ENCODE measurements at places on chromosomes 4 and X.

DNA sequence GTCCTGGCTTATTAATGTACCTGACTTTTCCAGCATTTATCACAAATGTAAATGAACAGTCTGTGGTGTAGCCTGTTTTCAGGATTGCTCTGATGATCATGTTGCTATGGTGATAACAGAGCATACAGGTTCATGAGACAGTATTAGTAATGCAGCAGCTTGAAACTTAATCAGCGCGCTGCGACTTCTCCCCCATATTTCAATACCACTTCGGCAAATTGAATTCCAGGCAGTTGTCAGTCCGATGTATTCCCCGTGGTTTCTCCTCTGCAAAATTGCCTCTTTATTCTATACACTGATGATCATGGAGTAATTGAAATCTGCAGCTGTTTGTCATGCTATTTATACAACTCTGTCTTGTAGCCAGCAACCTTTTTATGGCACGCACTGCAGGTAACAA, 239.3 kb downstream of the C4orf33 start:
- no peak for DNase-seq

DNA sequence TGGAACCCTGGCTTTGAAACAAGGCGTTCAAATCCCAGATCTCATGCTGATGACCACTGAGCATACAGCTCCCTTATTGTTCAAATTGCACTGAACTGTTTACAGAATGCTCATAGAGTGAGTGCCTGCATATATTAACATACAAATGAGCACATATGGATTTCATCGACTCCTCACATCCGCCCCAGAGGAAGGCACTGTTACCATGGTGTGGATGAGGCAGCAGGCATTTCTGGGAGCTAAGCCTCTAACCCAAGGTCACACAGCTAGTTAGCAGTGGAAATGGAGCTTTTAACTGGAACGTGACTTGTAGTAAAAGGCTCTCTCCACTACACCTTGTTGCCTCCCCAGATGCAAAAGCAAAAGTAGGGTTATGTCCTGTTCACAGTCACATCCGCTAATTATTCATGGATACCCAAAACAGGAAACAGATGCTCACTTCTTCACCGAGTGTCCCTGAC, 289.7 kb downstream of the STK32B start:
- DNase-seq, result no peak

DNA sequence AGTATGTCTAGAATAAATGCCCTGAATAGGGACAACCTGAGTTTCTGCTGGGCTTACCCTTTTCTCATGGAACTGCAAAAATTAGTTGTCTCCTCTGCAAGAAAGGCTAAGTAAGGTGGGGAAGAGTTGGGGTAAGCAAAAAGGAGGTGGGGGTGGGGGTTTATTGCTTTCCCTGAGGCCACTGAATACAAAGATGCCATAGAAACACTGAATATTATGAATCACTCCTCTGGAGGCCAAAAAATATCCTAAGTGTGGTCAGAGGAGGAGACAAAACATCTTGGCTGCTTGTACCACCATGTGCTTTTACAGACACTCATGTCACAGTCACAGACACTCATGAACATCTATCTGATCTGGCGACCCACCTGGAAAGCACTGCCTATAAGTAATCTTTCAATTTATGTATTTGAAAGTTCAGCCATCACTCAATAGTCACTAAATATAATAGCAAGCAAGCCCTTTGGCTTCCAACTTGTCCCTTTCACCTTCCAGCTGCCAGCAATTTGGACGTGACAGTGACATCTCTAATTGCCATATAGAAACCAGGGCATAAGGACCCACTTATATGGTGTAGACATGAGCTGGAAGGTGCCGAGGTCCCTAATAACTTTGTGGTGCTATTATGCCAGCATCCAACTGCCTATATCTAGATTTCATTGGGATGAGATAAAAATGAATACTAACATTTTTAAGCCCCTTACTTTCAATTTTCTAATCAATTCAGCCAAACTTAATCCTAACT, 122.7 kb upstream of the CBR4 start:
- DNase-seq, result no peak

- no peak for DNase-seq
Observed at GRCh38 chrX:107442914-107443527, 6.4 kb upstream of the FRMPD3 start.

DNA sequence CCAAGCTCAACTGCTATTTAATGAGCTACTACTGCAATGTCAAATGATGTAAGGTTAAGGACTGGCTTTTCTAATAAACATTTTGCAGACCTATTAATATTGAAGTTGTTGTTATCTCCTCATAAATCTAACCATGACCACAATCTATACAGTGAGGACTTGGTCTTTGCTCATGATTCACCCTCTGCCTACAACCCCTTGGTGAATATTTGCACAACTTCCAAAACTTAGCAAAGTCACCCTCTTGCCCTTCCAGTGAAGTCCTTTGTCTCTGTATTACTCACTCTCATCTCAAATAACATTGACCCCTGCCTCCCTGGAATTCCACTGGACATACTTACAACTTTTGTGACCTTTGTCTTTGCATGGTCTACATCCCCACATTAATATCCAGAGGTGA, 204.5 kb downstream of the KCNIP4 start:
- DNase-seq, result no peak

DNA sequence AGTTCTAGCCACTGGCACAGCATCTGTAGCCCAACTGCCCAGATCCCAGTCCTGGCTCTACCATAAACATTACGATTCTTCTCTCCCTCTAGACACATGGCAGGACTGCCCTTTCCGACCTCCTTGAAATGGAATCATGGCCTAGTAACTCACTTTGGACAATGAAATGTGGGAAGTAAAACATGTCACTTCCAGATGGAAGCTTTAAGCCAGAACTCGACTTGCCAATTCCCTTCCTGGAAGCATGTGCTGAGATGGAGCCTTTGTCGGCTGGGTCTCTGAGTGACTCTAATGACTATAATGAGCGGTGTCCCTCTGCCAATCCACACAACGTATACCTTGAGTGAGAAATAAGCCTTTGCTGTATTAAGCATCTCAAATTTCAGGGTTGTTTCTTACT, 34.7 kb downstream of the SH3RF1 start:
- DNase-seq, result no peak

- DNase-seq, result no peak
Observed at GRCh38 chr4:179595671-179596410, 2153.6 kb upstream of the AGA start.

DNA sequence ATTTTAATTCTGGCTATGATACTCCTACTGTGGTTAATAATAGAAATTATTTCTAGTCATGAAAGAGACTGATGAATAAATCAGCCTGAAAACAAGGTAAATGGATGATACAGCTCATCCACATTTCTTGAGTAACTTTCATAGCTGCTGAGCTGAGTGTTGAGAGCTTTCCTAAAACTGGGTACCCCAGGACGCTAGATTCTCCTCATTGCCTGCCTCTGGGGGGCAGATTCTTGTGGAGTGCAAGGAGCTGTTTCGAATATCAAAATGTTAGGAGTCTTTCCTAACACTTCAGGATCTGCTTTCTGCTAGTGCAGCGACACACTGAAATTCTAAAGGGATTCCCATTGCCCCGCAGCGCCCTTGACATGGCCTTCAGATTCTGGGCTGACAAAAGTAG, 2.1 kb downstream of the MND1 start:
- DNase-seq, result no peak

DNA sequence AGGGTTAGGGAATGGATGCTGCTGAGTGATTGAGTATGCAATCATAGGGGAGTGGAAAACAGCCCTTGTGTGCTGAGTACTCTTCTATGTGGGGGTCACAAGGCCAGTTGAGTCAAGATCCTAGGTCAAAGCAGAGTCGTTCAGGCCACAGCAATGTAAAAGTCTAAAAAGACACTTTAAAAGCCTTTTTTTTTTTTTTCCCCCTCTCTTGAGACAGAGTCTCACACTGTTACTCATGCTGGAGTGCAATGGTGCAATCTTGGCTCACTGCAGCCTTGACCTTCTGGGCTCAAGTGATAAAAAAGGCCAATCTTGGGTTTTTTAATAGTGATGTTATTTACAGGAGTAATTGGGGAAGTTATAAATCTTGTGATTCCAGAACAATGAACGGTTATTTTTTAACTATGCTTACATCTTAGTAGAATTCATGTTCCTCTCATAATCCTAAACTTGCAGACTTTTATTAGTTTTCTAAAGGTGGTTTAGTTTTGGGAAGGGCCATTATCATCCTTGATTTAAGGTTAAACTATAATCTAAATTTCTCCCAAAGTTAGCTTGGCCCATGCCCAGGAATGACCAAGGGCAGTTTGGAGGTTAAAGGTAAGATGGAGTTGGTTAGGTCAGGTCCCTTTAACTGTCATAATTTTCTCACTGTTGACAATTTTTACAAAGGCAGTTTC, 82.2 kb upstream of the BMP2K start:
- DNase-seq, result no peak

GRCh38 chrX:40734971-40735324, 394 bp downstream of the MED14 start:
- DNase-seq, result peak; percentile 8

- DNase-seq, result no peak
Observed at GRCh38 chrX:109184506-109185139, 297.3 kb downstream of the GUCY2F start.

DNA sequence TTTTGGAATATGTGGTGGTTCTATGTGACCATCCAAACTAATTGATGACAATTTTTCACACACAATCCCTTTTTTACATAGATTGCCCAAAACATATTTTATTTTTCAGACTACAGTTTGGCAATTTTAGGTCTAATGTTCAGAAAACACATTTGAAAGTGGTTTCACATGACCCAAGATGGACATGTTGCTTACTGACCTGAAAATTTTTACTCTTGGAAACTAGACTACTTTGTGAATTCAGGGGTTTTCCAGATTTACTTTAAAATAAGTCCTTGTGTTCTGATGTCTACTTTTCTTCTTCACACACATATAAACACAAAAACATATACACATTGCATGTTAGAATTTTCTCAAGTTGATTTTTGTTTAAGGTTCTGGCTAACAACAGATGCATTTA, 79.5 kb downstream of the HMGB2 start:
- no peak for DNase-seq

GRCh38 chr4:123674762-123675465, 278.3 kb downstream of the SPRY1 start:
- DNase-seq, result no peak

DNA sequence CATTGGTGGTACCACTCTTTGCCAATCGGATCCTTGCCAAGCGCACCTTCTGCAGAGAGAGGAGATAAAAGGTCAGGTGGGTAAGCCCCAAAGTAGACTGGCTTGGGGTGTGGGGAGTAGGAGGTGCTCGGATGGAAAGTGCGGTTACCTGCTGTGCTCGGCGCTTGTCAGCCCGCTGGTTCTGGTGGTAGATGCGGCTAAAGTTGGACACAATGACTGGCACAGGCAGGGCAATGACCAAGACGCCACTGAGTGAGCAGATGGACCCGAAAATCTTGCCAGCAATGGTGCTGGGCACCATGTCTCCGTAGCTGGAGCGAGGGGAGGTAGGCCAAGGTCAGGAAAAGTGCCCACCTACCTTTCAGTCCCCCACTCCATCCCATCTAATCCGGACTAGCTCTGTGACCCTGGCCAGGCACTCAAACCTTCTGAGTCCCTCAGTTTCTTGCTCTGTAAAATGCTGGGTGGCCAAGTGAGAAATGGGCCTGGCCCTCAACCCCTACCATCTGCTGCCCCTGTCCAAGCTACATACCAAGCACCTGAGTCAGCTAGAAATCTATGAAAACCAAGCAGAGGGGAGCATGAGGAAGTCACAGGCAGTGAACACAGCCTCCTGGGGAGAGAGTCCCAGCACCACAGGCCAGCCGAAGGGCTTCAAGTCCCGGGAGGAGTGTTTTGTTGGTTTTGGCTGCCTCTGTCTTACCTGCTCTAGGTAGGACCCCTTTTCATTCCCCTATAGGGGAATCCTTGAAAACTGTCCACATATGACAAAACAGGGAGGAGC, 4.7 kb downstream of the KCND1 start:
- DNase-seq, result no peak

DNA sequence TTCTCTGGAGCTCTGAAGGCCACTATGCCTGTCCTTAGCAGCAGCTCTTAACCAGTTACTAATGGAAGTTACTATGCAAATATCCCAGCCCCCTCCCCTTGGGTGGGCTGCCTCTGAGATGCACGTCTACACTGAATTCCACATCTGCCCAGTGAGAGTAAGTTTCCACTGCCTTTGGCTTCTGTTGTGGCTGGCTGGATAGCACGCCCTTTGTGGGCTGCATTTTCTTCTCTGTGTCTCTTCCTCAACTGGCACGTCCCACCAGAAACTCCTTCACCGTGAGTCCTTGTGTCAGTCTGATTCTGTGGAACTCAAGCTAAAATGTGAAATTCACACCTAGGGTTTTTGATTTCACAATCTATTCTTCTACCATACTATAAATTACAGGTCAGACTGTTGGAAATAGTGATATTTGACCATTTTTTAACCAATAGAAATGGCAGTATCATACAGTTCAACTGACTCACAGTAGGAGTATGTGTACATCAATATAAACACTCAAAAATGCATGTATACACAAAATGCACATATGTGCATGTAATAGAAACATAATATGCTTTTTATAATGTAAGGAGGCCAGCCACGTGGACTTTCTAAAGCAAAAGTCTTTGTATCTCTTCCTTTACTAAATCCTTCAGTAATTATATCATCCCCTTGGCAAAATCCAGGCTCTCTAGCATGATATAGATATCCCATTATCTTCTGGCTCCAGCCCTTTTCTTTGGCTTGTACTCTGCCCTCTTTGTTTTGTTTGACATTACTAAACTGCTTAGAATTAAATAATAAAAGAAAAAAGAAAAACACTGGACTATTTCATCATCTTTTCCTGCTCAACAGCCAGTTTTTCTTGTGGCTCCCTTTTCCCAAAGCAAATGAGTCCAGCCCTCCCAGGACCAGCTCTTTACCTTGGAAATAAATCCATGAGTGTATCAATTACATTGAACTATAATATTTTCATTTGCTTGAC, 33.2 kb upstream of the LDB2 start:
- no peak for DNase-seq

DNA sequence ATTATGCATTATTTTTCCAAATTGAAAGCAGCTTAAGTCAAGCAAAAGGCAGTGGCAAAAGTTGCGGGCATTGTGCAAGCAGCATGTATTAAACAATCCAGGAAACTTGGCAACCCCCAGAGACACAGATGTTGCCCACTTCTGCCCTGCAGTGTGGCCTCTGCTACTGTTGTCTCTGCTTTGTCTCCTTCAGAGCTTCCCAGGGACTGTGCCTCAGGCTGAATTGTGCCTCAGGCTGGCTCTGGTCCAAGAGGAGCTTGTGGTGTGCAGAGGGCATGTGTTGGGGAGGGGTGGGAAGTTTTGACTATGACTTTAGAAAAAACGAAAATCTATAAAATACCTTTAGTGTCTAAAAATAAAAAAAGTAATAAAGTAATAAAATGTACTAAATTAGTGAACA, 201.4 kb downstream of the CCSER1 start:
- no peak for DNase-seq

GRCh38 chrX:118727686-118728339, 407 bp downstream of the IL13RA1 start:
- DNase-seq, result no peak

- DNase-seq, result no peak
Observed at GRCh38 chrX:1592470-1593142, 1.2 kb downstream of the AKAP17A start.
